ENCODE measurements at places on chromosomes 6 and 20.

GRCh38 chr20:44111712-44112335 is 75.2 kb downstream of the JPH2 start:
- DNase-seq = peak; percentile 71

- peak; percentile 81 for DNase-seq
Observed at GRCh38 chr20:35617397-35618262, 2.0 kb downstream of the SPAG4 start.

DNA sequence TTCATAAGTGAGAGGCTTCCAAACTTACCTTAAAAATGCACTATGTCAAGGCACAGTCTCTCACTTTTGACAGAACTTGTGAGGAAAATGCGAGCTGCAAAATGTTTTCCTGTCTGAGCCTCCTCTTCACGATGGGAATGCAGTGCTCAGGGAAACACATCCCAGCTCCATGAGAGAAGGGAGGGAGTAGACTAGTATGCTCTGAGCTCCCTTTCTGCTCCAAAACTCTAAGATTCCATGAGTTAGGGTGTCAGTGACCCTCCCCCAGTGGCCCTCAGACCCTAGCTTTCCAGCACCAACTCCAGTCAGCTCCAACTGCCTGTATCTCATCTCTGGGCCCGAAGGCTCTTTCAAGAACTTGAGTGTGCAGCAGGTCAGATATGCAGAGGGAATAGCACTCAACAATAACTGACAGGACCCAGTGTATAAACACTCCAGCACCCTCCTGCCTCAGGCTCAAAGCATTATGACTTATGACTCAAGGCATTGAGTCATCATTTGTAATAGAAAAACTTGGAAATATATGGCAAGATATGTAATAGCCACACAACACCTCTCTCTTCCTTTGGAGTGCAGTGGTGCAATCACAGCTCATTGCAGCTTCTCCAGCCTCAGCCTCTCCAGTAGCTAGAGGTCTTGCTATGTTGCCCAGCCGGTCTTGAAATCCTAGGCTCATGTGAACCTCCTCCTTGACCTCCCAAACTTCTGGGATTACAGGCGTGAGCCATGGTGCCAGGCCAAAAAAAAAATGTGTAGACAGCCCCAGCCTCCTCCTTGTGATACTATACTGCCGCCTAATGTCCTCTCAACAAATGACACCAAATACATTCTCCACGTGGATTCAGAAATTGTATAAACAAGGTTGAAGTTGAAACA is 16.7 kb upstream of the ENTPD6 start:
- no peak for DNase-seq

- DNase-seq = no peak
Observed at GRCh38 chr20:15571056-15571455, 1002.2 kb downstream of the KIF16B start.

DNA sequence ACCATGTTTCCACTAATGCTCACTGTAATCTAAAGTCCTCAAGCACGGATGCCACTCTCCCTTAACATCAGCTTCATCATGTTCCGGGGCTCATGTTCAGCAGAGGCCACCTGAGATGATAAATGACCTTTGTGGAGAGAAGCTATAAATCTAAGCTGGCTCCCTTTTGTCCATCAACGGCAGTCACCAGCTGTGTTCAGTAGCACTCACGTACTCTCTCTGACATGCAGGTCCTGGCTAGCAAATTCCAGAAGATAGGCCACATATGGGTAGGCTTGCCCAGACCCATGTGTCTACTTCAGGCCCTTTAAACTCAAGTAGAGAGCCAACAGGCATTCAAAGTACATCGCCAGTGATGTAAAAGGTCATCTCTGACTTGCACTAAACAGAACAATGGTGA is 38.6 kb downstream of the MYLK4 start:
- DNase-seq = no peak

GRCh38 chr6:169406804-169407203 is 153.2 kb upstream of the THBS2 start:
- DNase-seq = no peak

DNA sequence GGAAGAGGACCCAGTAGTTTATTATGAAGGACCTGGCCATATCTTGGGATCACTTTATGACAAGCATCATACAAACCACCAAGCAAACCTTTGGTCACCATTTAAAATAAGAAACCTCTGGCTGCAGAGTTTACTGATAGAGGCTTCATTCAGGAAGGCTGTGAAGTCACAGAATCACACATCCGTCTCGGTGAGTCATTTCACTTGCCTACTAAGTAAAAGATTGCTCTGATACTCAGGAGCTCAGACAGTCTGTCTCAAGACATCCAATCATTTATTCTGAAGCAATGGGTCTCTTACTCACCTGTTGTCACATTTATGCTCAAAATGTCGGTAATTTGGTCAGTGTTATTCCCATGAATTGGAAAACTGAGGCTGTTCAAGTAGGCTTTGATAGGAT is 33.7 kb downstream of the ADGRF5 start:
- no peak for DNase-seq

DNA sequence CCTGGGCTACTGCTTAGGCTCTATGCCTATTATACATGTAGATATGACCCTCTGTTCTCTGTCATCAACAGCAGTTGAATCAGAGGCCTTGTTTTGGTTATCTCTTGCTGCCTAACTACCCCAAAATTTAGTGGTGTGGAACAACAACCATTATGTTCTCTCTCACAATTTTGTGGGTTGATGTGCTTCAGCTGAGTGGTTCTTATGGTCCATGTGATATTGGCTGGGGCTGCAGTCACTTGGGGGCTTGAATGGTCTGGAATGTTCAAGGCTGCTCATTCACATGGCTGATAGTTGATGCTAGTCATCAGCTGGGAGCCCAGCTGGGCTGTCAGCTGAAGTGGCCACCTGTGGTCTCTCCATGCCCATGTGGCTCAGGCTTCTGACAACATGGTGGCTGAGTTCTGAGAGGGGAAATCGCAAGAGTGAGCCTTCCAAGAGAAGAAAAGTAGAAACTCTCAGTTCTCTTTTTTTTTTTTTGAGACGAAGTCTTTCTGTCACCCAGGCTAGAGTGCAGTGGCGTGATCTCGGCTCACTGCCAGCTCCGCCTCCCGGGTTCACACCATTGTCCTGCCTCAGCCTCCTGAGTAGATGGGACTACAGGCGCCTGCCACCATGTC is 47.8 kb downstream of the SHLD1 start:
- DNase-seq = no peak

GRCh38 chr20:32130352-32130751 is 20.8 kb downstream of the TM9SF4 start:
- peak; percentile 2 for DNase-seq

GRCh38 chr20:64101731-64102621 is 5.4 kb downstream of the NPBWR2 start:
- no peak for DNase-seq

GRCh38 chr6:119350952-119351372 is 1.4 kb upstream of the MAN1A1 start:
- DNase-seq = no peak

GRCh38 chr6:111175109-111175508 is 87.8 kb downstream of the SLC16A10 start:
- DNase-seq = no peak

DNA sequence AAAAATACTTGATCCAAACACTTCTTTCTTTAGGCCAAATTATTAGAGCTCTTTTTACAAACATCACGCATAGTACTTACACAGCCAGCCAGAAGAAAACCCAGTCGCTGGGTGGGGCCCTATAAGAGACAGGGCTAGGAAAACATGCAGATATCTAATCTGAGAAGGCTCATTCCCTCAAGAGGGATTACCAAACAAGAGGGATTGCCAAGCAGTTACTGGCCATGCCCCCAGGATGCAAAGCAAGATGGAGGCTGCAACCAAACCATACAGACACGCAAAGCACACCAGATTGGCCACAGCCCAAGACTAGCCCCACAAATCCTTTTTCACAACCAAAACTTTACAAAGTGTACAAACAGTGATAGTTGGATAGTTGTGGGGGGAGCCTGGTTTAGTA is 1235.4 kb upstream of the GJE1 start:
- no peak for DNase-seq

GRCh38 chr6:169837529-169838250 is 86.3 kb downstream of the ERMARD start:
- peak; percentile 68 for DNase-seq

DNA sequence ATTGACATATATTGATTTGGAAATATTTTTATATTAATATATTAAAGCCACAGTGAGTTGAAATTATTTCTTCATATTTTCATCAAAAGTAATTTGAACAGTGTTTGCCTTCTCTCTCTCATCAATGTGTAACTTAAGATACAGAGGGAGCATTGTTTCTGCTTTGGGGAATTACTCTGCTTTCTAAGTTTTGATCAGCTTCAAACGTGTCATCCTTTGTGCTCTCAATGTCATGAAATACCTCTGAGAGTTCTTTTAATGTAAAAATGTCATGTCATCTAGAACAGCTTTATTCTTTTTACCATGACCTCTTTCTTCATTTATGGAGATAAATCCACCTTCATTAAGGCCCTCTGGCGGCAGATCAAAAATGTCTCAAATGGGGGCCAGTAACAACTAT is 259.4 kb upstream of the STXBP5 start:
- no peak for DNase-seq

DNA sequence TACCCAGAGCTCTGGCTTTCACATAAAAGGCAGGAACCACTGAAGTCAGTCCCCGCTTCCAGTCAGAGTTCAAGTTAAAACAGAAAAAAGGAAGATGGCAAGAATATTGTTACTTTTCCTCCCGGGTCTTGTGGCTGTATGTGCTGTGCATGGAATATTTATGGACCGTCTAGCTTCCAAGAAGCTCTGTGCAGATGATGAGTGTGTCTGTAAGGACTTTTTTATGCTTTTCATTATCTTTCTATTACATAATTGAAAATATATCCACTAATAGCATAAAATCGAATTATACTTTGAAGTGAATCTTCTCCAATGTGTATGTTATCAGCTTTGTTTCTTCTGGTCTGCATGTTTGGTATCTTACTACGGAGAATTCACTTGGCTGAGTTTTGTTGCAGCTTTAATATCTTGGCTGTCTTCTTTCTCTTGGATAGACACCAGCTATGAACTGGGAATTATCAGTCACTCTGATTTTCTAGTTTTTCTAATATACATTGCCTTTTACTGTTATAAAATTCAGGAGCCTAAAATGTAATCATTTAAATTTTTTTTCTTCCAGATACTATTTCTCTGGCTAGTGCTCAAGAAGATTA is at the start of gene OTOR:
OTOR (plus strand) TSS at position 51 of the 593 bp plus-strand sequence; CDS start at position 95, 44 bp downstream.
- DNase-seq = no peak

GRCh38 chr6:33742837-33743236 is 3.9 kb downstream of the IP6K3 start:
- no peak for DNase-seq

GRCh38 chr6:170111141-170111664 is 179.7 kb downstream of the DLL1 start:
- DNase-seq = no peak

DNA sequence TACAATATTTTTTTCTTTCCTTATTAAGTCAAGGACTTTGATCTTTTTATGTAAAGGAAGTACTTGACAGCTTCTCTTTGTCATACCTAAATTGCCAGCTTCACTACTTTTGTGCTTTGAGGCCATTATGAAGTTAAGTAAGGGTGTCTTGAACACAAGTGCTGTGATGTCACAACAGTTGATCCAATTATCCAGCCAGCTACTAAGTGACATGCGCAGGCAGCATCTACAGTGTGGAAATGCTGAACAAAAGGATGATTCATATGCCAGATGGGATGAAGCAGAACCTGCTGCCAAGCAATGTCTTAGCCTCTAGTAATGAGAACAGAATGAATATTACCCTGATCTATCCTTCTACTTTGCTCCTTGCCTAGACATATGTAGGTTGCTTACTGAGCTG is 68.3 kb upstream of the TMEM244 start:
- DNase-seq = no peak

DNA sequence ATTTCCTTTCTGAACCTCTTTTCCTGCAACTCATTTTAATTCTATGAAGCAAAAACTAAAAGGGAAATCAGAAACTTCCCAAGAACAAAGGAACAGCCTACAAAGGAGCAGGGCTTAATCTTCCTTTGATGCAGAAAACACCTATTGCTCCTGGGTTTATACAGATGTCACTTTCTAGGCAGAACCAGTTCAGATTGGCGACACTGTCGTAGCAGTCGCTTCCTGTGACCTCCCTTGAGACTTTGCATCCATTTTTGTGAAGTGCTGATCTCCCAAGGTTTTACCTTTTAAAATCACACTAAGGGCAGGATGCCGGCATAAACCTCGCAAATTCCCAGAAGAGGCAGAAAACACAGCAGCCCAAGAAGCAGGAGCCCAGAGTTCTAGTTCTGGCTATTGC is 40.1 kb downstream of the JAG1 start:
- no peak for DNase-seq

- DNase-seq = no peak
Observed at GRCh38 chr6:96211341-96211740, 195.6 kb downstream of the FUT9 start.

DNA sequence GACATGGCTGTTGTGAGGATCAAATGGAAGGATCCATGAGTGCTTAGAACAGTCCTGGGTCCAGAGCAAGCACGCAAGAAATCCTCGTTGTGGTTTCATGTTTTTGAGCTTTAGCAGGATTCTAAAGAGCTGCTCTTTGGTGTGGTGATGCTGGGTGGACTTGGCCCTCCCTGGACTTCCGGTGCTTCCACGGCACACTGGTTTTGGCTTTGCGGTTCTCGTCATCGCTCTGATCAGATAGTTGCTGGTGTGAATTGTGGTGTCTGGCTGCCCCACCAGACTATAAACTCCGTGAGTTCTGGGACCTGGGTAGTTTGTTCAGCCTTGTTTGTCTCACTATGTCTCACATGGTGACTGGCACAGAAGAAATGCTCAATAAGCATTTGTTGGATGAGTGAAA is 3.3 kb downstream of the HNF4A start:
- no peak for DNase-seq

- no peak for DNase-seq
Observed at GRCh38 chr6:169205176-169206160, 48.2 kb downstream of the THBS2 start.

- no peak for DNase-seq
Observed at GRCh38 chr20:49724408-49725223, 10.9 kb upstream of the B4GALT5 start.

- DNase-seq = no peak
Observed at GRCh38 chr6:82712826-82713225, 349.2 kb downstream of the TPBG start.

- DNase-seq = no peak
Observed at GRCh38 chr20:36836591-36837269, 39.2 kb upstream of the TLDC2 start.

DNA sequence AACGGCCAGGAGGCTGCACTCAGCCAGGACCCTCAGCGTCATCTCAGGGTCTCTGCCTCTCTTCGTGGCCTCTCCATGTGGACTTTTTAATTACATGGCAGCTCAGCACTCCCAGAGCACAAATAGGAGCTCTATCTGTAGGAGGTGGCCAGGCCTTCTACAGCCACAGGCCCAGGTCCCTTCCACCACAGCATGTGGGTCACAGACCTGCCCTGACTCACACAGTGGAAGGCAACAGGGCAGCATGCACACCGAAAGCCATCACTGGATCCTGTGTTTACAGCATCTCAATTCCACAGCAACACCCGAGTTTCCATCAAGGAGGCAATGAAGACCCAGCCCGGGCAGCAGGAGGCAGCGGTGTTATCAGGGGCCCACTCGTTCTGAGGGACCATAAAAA is 65.8 kb upstream of the CD93 start:
- DNase-seq = peak; percentile 77
